ENCODE measurements at places on chromosomes 1 and 21.
A peak's percentile ranks its signal among the peaks of the same experiment; 100 is the strongest.

GRCh38 chr1:186888367-186888766, 59.6 kb downstream of the PLA2G4A start:
- no peak for DNase-seq

DNA sequence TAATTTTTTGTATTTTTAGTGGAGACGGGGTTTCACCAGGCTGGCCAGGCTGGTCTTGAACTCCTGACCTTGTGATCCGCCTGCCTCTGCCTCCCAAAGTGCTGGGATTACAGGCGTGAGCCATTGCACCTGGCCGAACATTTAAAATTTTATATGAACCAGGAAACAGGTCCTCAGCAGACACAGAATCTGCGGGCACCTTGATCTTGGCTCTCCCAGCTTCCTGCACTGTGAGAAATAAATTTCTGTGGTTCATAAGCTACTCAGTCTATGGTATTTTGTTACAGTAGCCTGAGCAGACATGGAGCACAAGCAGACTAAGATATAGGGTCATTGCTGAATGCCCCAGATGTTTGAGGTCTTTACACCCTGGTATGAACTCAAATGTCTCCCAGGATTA, 23.6 kb upstream of the CTH start:
- no peak for DNase-seq

GRCh38 chr21:45152265-45152746, 77.9 kb downstream of the ADARB1 start:
- no peak for DNase-seq

DNA sequence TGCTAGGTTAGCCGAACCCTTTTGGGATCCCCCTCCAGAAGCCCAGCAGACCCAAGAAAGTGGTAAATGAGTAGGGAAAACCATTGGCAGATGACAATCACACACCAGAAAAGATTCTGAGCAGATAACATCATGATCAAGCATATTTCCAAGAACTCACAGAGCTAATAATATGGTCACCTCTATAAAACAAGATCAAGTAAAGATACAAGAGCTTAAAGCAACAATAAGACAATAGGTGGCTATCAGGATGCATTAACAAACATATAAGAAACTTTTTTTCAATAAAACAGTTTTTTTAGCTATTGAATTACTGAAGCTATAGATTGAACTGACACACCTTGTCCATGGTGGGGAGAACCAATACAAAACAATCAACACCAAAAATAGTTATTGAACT, 29.0 kb downstream of the UBASH3A start:
- no peak for DNase-seq

GRCh38 chr1:203765029-203765837, at the start of gene LAX1:
LAX1 (plus strand) TSS chr1:203765183; CDS start chr1:203765566, 383 bp downstream.
- DNase-seq = no peak

DNA sequence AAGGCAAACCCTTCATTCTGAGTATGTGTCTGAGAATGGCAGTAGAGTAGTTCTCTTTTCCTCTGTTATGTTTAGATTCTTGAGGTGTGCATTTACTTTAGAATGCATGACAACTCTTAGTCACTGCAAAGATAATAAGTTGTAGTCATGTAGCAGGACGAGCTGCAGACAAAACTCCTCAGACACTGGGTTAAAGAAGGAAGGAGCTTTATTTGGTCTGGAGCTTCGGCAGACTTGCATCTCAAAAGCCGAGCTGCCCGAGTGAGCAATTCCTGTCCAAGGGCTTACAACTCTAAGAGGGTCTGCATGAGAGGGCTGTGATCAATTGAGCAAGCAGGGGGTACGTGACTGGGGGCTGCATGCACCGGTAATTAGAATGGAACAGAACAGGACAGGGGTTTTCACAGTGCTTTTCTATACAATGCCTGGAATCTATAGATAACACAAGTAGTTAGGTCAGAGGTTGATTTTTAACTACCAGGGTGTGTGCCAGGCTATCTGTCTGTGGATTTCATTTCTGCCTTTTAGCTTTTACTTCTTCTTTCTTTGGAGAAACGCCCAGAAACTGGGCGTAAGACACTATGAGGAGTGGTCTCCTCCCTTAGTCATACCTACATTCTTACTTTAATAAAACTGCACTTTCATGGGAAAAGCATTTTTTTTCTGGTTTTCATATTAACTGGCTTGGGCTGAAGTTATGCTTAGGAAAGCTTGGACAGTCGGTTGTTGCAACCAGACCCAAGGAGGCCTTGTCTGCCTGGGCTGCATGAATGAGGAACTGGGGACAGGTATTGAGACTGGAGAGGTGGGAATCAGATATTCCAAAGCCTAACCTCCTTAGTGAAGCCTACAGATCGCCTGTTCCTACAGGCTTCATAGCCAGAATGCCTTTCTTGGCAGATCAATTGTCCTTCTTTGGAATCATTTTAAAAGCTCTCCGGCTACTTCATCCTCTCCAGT, 115.1 kb downstream of the RHOU start:
- no peak for DNase-seq

GRCh38 chr1:156401681-156402081, 32.7 kb downstream of the RHBG start:
- no peak for DNase-seq

DNA sequence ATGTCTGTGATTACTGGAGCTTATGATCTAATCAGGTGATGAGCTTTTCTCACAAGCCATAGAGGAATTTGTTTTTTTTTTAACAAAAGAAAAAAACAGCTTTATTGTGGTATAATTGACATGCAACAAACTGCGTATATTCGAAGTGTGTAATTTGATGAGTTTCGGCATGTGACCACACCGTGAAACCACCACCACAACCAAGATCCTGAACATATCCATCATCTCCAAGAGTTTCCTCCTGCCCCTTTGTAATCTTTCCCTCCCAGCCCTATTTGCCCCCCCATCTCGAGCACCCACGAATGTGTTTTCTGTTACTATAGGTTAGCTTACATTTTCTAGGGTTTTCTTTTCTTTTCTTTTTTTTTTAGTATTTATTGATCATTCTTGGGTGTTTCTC, 4.7 kb downstream of the PGBD2 start:
- DNase-seq = no peak

GRCh38 chr1:43015269-43015668, 56.6 kb upstream of the SLC2A1 start:
- no peak for DNase-seq

- DNase-seq = no peak
Measured at GRCh38 chr21:15749861-15750159, 20.0 kb downstream of the USP25 start.

DNA sequence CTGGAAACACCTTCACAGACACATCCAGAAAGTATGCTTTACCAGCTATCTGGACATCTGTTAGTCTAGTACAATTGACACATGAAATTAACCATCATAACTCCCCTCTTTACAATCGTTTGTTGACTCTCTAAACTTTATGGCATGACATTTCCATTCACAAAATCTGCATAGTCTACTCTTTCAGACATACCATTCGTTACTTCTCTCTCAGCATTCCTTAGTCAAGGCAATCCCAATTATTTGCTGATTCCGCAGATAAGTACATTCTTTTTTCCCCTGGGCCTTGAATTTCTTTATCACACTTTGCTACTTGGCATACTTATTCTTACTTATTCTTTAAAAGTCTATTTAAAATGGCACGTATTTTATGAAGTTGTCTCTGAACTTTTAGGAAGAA, 15.1 kb upstream of the CRB1 start:
- no peak for DNase-seq

DNA sequence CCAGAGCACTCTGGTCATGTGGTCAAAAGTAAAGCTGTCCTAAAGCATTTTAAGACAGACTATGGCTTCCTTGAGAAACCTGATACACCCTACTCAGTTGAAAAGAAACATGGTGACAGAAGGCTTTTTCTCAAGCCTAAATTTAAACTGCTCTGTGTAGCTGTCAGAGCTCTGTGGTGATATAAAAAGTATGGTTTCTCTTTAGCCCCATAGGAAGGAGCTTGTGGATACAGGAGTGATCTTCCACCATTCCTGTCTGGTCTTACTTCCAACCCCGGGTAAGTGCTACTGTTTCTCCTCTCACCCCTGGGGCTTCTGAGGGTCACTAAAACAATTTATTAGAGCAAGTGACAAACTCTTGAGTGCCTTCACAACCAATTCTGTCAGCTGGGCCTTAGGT, 8.5 kb downstream of the TP53BP2 start:
- DNase-seq = no peak

GRCh38 chr1:67458663-67459062, 28.5 kb upstream of the SERBP1 start:
- no peak for DNase-seq

DNA sequence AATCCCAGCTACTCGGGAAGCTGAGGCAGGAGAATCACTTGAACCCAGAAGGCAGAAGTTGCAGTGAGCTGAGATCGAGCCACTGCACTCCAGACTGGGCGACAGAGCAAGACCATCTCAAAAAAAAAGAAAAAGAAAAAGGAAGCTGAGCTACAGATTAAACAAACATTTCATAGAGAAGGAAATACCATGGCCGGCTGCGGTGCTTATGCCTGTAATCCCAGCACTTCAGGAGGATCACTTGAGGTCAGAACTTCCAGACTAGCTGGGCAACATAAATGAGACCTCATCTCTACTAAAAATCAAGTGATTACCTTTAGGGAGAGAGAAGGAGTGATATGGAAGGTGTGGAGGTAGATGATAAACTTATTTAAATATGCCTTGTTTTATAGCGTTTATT, 14.0 kb upstream of the CFAP126 start:
- no peak for DNase-seq

- no peak for DNase-seq
Measured at GRCh38 chr1:21434394-21434793, 5.5 kb upstream of the NBPF3 start.

DNA sequence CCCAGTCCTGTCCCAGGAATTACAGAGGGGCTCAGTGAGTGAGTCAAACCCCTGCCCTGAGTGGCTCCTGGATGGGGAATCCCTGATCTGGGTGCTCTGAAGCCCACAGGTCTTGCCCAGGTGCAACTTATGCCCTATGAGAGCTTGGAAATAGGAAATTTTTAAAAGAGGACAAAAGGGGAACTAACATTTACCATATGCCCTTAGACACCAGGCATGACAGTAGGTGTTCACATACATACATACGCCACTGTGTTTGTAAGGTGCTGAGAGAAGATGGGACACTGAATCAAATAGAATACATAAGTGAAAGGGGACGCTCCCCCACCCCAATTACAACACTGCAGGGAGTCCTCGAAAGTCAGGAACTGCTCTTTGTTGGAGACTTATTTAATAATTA, 1.4 kb downstream of the CFAP45 start:
- DNase-seq = no peak

GRCh38 chr1:216462066-216462775, 39.0 kb upstream of the USH2A start:
- no peak for DNase-seq

- DNase-seq = peak; percentile 72
Measured at GRCh38 chr1:9441451-9442133, 97.7 kb upstream of the SLC25A33 start.
